Activated CD4-positive, CD25-positive, alpha-beta regulatory T cell treated with anti-CD3 and anti-CD28 coated beads, Interleukin-2, amount 50 U/mL, for 24 hours (primary cell): ENCODE measurements at places on chromosomes 16 and 17.

DNA sequence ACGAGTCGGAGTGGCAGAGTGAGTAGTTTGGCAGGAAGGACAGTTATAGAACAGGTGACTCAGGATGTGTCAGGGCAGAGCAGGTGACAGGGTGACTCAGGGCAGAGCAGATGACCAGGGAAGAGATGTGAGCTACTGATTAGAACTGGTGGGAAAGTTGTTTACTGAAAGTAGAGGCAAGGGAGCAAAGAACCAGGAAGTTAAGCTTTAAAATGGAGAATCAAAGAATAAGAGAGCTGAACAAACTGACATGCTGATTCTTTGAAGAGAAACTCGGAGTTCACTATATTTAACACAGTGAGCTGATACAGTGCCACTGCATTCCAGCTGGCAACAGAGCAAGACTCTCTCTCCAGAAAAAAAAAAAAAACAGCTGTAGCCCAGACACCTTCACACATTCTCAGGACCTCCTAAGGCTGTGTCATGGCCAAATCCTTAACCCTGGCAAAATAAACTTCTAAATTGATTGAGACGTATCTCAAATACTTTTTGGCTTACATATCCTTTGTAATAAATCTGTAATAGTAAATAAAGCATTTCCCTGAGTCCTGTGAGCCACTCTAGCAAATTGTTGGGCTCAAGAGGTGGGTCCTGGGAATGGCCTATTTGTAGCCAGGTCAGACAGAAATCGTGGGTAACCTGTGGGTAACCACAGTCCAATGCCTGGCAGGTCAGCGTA, 12.3 kb upstream of the UBE2I start:
- peak; percentile 82 for ATAC-seq

DNA sequence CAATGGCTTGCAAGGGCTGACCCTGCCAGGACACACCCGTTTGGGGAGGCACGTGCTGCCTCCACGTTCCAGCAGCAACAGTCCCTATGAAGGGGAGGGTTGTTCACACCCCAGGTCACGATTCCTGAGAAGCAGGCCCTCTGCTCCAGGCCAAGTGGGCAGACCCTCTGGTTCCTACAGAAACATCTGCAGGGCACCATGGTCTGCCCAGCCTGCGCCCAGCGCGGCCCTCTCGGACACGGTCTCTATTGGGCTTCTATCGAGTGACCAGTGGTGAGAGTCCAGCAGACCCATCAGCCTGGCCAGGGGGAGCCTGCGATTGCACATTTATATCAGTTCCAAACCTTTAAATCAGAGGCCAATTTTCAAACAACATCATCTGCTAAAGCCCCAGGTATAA, 128.3 kb downstream of the ZNF423 start:
- ATAC-seq = no peak

DNA sequence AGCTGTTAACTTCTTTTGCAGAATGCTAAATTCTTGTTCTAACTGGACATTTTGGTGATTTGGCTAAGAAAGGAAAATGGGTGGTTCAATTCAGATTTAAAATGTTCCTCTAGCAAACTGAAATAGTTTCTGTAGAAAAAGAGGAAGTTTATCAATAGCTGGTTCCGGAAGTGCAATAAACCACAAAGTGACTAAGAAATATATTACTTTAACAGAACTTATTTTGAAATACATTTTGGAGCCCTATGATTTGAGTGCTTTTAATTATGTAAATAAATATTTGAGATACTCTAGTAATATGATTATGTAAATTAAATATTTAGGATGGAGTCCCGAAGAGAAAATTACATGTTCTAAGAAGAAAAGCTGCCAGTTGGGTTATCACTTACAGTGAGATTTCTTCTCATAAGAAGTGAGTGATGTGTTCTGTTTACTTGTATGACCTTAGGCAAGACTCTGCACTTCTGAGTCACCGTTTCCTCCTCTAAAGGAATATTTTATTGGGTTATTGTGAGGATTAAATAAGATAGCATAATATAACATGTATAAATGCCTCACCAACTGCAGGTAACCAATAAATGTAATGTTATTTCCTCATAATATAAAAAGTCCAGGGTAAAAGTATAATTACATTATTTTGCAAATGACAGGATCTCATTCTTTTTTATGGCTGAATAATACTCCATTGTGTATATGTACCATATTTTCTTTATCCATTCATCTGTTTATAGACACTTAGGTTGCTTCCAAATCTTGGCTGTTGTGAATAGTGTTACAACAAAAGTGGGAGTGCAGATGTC, at the start of gene EVI2B:
Gene EVI2B, minus strand, starts transcription at position 73 of the 800 bp plus-strand sequence. CDS start 8,445 bp downstream, outside the sequence.
- ATAC-seq = peak; percentile 68

DNA sequence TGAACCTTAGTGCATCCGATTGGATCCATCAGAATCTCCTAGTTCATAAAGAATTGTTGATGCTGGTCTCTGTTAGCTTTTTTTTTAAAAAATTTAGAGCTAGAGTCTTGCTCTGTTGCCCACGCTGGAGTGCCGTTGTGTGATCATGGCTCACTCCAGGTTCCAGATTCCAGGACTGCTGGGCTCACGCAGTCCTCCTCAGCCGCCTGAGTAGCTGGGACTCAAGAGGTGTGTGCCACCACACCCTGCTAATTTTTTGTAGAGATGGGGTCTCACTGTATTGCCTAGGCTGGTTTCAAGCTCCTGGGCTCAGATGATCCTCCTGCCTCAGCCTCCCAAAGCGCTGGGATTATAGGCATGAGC, 8.0 kb downstream of the TCF25 start:
- ATAC-seq = no peak

- ATAC-seq = no peak
These were observed 36.7 kb upstream of the NDRG4 start for GRCh38 chr16:58462997-58463941.

DNA sequence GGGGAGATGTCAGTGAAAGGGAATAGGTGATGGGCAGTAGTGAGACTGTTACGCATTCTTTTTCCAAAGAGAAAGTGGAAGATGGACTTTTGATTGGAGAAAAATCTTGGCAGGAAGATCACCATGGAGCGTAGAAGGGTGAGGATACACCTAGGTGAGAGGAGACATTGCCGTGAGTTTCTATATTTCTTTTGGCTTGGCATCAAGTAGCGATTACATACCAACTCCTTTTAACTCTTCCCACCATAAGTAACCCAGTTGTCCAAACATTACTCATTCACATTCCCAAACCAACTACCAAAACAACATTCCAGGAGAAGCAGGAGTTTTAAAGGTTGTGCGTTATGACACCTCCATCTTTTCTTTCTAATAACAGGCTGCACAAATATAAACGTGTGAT, 10.7 kb upstream of the KRT28 start:
- no peak for ATAC-seq

GRCh38 chr17:40545660-40546059, 19.6 kb downstream of the CCR7 start:
- no peak for ATAC-seq

- no peak for ATAC-seq
These were observed 30.6 kb downstream of the PIGL start for GRCh38 chr17:16247586-16247984.

GRCh38 chr17:16515933-16516332, 23.9 kb upstream of the LRRC75A start:
- ATAC-seq = no peak

GRCh38 chr17:33324736-33325135, 31.6 kb upstream of the ASIC2 start:
- no peak for ATAC-seq

- ATAC-seq = no peak
These were observed 33.3 kb upstream of the SRSF1 start for GRCh38 chr17:58040386-58040785.

DNA sequence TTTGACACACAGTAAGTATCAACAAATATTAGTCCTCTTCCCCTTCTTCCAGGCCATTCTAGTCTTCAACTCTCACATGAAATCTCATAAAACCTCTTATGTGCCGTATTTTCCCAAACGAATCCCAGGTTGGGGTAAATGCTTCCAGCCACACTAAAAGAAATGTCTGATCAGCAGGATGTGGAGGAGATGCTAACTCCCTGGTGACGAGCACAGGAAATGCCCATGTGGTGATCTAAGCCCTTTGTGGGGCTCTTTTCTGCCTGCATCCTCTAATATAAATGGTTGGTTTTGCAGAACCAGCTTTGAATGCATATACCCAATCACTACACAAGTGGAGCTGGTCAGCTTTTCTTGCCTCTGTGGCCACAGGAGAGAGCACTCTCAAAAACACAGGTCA, 498.2 kb upstream of the ERCC4 start:
- no peak for ATAC-seq

GRCh38 chr17:21385281-21385845, 9.2 kb downstream of the KCNJ12 start:
- ATAC-seq = no peak

DNA sequence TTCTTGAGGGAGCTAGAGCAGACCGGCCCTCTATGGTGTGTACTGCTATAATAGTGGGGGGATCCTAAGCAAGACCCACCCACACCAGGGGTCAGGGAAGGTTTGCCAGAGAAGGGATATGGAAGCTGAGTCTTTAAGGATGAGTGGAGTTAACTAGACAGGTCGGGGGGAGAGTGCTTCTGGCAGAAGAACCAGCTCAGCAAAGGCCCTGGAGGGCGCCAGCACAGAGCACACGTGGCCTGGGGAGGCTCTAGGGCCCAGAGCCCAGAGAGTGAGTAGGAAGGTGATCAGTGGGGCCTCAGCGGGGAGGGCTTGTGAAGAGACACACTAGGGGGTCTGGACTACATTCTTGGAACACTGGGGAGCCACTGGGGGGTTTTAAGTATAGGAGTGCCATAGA, 21.1 kb downstream of the NGFR start:
- no peak for ATAC-seq

GRCh38 chr17:27811961-27812360, 11.6 kb upstream of the NOS2 start:
- ATAC-seq = no peak

DNA sequence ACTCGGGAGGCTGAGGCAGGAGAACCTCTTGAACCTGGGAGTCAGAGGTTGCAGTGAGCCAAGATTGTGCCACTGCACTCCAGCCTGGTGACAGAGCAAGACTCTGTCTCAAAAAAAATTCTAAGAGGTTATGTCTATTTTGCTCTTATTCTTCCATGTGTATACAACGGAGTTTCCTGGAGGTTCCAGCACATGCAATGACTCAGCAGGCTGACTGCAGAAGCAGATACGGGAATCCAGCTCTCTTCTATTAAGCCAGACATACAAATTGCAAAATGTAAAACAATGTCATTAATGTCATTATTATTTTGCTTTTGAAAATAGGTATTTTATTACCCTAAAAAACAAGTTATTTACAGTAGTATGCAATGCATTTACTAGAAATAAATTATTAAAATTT, 18.4 kb downstream of the MIEF2 start:
- no peak for ATAC-seq

DNA sequence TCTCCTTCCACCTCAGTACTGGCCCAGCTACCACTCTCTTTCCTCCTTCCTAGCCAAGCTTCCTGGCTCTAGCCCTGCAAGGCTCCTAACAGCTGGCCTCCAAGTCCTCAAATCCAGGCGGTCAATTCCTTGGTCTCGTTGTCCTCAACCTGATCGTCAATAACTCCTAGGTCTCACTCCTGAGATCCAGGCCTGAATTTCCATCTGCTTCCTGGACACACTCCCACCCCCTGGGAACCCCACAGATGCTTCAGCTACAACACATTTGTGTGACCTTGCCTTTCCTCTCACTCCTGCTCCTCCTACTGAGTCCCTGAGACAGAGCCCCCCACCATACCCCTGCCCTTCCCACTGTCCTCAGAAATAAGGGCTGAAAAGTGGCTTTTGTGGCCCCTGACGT, 2.3 kb downstream of the ENKD1 start:
- ATAC-seq = no peak

DNA sequence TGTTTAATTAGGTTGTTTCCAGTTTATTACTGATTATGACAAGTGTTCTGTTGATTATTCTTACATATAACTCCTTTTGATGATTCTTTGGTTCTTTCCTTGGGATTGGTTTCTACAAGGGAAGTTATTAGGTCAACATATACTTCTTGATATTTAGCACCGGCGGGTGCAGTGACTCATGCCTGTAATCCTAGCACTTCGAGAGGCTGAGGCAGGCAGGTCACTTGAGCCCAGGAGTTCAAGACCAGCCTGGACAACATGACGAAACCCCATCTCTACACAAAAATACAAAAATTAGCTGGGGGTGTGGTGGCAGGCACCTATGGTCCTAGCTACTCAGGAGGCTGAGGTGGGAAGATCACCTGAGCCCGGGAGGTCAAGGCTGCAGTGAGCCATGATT, 120.2 kb upstream of the HAS3 start:
- ATAC-seq = no peak

DNA sequence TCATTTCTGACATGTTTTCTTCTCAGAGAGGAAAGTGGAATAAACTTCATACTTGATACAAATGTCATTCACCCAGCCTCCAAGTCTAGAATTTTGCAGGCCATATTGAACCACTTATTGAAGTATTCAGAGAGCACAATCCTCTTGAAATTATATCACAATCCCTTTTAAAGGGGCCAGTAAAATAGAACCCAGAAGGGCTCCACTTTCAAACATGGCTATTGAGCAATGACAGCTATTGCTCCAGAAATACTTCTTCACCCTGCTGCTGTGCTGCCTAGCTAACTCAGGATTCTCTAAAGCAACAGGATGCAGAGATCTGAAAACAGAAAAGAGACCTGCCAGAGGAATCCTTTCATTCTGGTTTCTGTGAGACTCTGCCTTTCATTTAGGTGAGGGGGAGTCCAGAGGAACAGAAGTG, 275.0 kb upstream of the CDH5 start:
- no peak for ATAC-seq

DNA sequence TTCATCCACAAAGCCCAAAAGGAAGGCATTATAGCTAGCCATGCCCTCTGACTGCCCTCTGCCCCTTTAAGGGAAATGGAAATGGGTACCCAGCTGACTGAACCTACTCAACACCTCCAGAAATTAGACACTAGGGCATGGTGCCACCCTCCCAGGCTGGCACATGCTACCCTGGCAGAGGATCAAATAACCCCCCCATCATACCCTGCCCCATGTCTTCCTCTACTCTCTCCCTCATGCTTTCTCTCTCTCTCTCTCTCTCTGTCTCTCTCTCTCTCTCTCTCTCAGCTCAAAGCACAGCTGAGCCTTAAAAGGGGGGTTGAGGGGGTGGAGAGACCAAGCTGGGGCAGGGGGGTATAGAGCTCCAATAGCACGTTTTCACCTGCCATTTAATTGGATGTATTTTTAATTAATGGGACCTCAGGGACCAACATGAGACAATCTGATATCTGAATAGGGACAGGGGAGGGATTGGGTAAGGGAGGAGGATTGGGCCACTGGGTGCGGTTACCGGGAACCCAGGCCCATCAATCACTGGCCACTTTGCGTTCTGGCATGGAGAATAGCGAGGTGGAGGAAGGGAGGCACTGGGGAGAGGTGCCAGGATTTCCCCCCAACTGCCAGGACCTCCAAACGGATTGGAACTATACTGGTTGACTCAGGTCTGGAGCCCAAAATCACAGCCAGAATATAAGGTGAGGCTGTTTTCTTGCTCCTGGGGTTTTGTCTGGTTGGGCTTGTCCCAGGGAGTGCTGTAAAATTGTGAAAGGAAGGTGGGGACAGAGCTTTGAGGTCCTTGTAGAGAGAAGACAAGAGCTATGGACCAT, 57.8 kb downstream of the NEUROD2 start:
- no peak for ATAC-seq
